ENCODE measurements at places on chromosomes 3 and 15. TPM values are rescaled to one million over a fixed set of nuclear protein-coding genes. Genes with fewer than 3 reads are reported as not detected.

DNA sequence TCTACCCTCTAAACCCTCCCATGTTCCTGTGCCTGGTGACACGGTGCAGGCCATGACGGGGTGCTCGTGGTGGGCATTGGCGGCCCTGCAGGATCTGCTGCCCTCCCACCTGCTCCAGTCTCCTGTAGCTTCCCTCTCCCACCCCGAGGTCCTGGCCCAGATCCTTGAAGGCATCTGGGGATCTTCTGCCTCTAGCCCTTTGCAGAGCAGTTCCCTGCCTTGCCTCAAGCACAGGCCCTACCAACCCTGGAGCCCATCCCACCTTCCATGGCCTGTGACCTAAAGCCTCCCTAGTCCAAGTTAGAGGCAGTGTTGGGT, 27.5 kb upstream of the SEC13 start:
- no peaks in the 10 kb centered on the region for H3K27me3 ChIP-seq
- H3K27ac ChIP-seq: no peak overlapping the region
- DNase-seq: no peak
- peaks cover 15% of the 10 kb centered on the region for H3K4me1 ChIP-seq

- peaks cover 3% of the 10 kb centered on the region for H3K4me1 ChIP-seq
- DNase-seq: peak; percentile 49
- H3K27ac ChIP-seq: no peak overlapping the region
- peak overlapping the region; percentile 27 for H3K4me3 ChIP-seq
- peaks cover 69% of the 10 kb centered on the region for H3K27me3 ChIP-seq
- no peaks in the 10 kb centered on the region for H3K36me3 ChIP-seq
These were observed 8.2 kb upstream of the ANKRD63 start for GRCh38 chr15:40290918-40291574.

DNA sequence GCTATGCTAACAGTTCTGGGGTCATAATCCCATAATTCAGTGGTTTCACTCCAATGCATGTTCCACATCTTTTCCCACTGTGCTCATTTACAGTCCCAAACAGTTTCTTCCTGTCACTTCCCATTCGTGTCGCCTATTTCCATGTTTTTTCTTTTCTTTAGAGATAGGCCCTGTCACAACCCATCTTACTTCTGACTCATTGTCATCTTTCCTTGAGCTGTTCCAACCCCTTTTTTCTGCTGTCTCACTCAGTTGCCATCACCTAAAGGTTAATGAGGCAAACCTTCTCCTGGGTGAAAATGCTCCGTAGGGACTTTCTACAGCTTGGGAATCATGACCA, 814.5 kb downstream of the VGLL3 start:
- no peaks in the 10 kb centered on the region for H3K4me1 ChIP-seq
- H3K27ac ChIP-seq: no peak overlapping the region
- H3K36me3 ChIP-seq: no peaks in the 10 kb centered on the region

DNA sequence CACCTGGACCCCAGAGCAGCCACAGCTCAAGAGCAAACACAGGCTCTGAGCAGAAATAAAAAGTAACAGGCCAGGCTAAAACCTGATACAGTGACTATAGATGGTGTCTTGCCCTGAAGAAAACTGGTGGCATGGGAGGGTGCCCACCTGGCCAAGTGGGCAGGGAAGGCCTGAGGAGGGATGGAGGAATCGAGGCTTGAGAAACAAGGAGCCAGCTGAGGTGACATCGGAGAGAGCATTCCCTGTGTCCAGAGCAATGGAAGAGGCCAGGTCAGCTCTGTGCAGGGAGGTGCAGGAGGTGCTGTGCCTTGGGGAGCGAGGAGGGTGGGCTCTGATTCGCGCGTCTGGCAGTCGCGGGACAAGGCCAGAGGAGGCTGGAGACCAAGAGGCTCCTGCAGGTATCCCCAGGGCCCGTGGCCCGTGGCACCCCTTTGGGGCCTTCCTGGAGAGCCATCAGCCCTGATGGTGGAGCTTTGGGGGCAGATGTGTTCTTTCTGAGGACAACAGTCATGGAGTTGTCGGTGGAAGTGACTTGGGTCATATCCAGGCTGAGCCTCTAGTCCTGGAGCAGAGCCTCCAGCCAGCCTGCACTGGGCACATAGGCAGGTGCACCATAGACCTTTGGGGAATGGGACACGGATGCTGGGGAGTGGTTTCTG, 56.1 kb downstream of the PLXNA1 start:
- no peak overlapping the region for H3K27ac ChIP-seq
- peaks cover 7% of the 10 kb centered on the region for H3K27me3 ChIP-seq
- H3K4me3 ChIP-seq: no peak overlapping the region
- DNase-seq: no peak
- peaks cover 3% of the 10 kb centered on the region for H3K4me1 ChIP-seq

GRCh38 chr15:80514071-80514780, 110.0 kb downstream of the ARNT2 start:
- DNase-seq: peak; percentile 75
- H3K27me3 ChIP-seq: no peaks in the 10 kb centered on the region
- no peak overlapping the region for H3K4me3 ChIP-seq

DNA sequence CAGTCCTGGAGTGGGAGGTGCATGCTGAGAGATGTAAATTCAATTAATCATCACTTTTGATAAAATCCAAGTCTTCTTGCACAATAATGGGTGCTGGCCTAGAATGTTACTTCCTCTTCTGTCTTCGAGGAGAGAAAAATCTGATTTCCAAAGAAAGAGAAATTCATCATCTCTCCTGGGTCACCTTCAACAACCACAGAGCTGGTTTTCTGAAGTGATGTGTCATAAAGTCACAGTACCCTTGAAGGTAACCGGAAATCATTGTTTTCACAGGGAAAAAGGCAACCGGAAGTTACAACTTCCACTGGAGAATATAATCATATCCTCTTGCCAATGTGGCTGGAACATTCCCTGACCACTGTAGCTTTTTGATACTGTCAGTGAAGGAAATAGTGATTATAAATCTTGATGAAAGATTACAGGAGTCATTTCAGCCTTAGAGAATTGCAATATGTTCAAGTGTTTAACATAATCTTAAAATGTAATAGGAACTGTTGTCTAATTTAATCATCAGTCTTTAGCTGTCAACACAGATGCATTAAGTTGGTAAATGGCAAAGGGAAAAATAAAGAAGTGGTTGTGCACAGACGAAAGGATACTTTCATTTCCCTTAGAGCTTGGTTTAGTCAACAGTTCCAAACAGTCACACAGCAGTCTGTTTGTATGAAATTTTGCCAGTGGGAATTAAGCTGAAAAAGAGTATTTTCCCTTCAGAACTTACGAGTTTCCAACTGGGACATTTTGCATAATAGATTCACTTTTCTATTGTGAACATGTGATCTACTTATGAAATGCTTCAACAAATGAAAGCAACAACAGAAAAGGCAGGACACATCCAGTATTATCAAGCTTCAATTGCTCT, 106.5 kb upstream of the SLC4A7 start:
- no peaks in the 10 kb centered on the region for H3K27me3 ChIP-seq
- peak; percentile 32 for DNase-seq
- H3K27ac ChIP-seq: peak overlapping the region; percentile 39

GRCh38 chr3:167978071-167978470, 117.7 kb downstream of the GOLIM4 start:
- H3K36me3 ChIP-seq: no peaks in the 10 kb centered on the region
- H3K4me1 ChIP-seq: no peaks in the 10 kb centered on the region
- no peak overlapping the region for H3K27ac ChIP-seq
- no peak overlapping the region for H3K4me3 ChIP-seq

DNA sequence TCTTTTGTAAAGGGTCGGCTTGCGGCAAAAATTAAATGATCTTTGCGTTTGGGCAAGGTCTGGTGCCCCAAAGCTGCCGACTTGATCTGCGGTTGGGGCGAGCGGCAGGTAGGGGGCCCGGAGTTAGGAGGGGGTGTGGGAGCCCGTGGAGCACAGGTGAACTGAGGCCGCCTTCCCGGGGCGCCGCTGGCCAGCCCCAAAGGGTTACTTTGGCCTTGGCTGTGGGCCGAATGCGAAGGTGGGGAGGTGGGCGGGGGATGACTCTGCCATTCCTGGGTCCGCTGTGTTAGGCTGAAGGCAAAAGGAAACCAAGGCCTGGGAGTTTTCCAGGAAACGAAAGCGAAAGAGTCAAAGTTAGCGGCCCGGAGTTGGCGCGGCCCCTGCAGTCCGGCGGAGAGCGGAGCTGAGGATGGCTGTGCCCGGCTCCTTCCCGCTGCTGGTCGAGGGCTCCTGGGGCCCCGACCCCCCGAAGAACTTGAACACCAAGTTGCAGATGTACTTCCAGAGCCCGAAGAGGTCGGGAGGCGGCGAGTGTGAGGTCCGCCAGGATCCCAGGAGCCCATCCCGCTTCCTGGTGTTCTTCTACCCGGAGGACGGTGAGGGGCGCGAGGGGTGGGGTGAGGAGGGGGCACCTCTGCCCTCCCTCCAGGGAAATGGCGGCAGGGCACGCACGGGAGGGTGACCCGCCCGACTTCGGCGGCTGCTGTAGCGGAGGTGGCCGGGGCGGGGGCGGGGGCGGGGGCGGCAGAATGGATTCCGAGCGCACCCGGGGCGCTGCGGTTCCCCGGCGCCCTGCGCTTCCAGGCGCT, at the start of gene PARP14:
Gene PARP14, plus strand, starts transcription at position 365 of the 809 bp plus-strand sequence. Its CDS starts 45 bp downstream, at position 410.
- peak; percentile 68 for DNase-seq
- no peaks in the 10 kb centered on the region for H3K27me3 ChIP-seq
- H3K36me3 ChIP-seq: no peaks in the 10 kb centered on the region
- peaks cover 13% of the 10 kb centered on the region for H3K4me1 ChIP-seq
- peak within 1 kb of the TSS; percentile 99 for H3K4me3 ChIP-seq
- peak within 1 kb of the TSS; percentile 99 for H3K27ac ChIP-seq

DNA sequence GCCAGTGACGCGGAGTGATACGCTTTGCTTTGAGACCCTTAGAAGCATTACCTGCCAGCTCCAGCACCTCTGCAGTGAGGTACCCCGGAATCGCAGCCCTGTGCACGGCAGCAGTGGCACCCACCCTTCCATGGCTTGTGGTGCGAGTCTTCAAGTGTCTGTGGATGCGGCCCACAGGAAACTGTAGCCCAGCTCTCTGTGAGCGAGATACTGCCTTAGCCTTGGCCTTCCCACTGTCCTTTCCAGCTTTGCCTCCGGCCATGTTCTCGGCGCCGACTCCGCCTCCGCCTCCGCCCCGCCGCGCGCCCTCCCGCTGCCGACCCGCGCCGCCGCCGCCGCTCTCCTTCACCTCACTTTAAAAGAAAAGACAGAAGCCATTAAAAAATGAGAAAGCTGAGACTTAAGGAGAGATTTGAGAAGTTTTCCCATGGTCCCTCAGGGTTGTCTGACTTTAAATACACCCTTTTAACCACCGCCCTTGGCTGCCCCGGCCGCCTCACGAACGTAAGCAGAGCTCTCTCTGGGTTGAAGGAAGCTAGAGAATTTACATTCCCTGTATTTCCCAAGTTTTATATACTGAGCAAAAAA, 78.5 kb upstream of the FAM174B start:
- 0 out of 2 replicates have a peak overlapping the region, but pooled peaks have one; percentile 55 for H3K27ac ChIP-seq
- no peaks in the 10 kb centered on the region for H3K36me3 ChIP-seq
- H3K4me3 ChIP-seq: peak overlapping the region; percentile 45
- no peaks in the 10 kb centered on the region for H3K27me3 ChIP-seq
- DNase-seq: peak; percentile 11

DNA sequence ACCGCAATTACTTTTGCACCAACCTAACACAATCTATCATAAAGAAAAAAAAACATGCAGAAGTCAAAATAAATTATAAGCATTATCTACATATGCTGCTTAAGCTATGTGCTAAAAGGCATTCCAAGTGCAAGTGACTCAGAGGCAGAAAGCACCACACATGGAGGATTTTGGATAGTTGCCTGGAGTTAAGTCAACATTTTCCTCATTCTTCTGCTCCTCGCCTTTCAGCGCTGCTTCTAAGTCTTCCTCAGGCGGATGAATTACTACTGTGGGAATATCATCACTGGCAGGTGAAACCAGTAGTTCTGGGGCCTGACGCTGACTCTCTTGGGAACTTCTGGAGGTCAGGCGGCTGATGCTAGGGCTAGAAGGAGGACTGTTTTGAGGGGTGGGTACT, 53.1 kb downstream of the SLC4A7 start:
- peaks cover 19% of the 10 kb centered on the region for H3K36me3 ChIP-seq
- no peaks in the 10 kb centered on the region for H3K27me3 ChIP-seq
- H3K4me1 ChIP-seq: peaks cover 5% of the 10 kb centered on the region
- peak; percentile 99 for DNase-seq

- no peak overlapping the region for H3K27ac ChIP-seq
- H3K27me3 ChIP-seq: no peaks in the 10 kb centered on the region
- no peak overlapping the region for H3K4me3 ChIP-seq
- DNase-seq: no peak
- peaks cover 12% of the 10 kb centered on the region for H3K4me1 ChIP-seq
These were observed 203.6 kb upstream of the WNT5A start for GRCh38 chr3:55690726-55691125.

GRCh38 chr15:97156739-97157265, 803.7 kb upstream of the ARRDC4 start:
- H3K27ac ChIP-seq: no peak overlapping the region
- DNase-seq: no peak
- H3K27me3 ChIP-seq: no peaks in the 10 kb centered on the region

GRCh38 chr15:98077186-98077585, 116.7 kb downstream of the ARRDC4 start:
- H3K36me3 ChIP-seq: no peaks in the 10 kb centered on the region
- H3K27ac ChIP-seq: no peak overlapping the region
- no peaks in the 10 kb centered on the region for H3K27me3 ChIP-seq
- no peak for DNase-seq
- H3K4me1 ChIP-seq: no peaks in the 10 kb centered on the region

DNA sequence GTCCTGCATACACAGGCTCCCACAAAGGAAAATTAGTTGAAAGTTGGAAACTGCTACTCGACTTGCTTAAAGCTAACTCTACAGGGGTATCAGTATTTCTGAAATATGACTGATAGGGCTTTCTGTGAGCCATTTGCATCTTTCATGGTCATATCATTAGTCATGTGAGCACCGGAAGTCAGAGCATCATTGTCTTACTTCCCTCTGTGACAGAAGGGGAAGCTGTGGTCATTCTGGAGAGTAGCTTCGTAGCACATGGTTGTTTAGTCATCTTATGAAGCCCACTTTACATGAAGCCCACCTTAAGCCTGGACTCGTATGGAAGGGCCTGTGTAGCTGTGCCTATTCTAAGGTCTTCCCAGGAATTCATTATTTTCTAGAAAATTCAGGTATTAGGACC, 69.0 kb downstream of the COL6A5 start:
- no peaks in the 10 kb centered on the region for H3K4me1 ChIP-seq
- no peaks in the 10 kb centered on the region for H3K27me3 ChIP-seq
- H3K27ac ChIP-seq: no peak overlapping the region
- no peak for DNase-seq

DNA sequence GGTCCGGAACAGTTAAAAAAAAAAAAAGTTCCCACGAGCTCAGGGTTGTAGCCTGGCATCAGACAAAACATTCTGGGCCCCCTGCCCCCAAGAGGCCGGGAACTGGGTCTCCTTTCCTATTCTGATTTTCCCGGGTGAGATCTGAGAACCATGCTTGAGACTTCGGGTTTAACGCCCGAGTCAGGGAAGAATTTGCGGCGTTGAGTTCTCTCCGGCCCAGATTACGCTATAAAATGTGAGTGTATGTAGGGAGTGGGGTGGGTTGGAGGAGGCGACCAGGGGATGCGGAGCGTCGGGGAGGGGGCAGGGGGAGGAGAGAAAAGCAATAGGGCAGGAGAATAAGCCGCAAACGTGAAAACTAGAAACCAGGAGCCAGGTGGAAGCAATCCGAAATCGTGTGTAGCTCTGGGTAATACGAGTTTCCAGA, 2.7 kb downstream of the ZIC1 start:
- H3K27ac ChIP-seq: no peak overlapping the region
- H3K4me3 ChIP-seq: no peak overlapping the region
- H3K27me3 ChIP-seq: peaks cover 84% of the 10 kb centered on the region
- no peaks in the 10 kb centered on the region for H3K4me1 ChIP-seq

Gene TRIM69
- 7.7 TPM for total RNA-seq

Gene HHATL
- not detected for total RNA-seq

Gene PYGO1
- total RNA-seq: 10.0 TPM

Gene UNC13C
- not detected for total RNA-seq

Gene CFAP100
- total RNA-seq: not detected

Gene EBLN2
- total RNA-seq: 6.4 TPM

Gene VWA5B2
- not detected for total RNA-seq

Gene MANF
- total RNA-seq: 78.9 TPM

Gene POPDC2
- total RNA-seq: under 0.01 TPM
